ENCODE measurements at places on chromosomes 2 and 18. TPM values are rescaled to one million over a fixed set of nuclear protein-coding genes. Genes with fewer than 3 reads are reported as not detected.

DNA sequence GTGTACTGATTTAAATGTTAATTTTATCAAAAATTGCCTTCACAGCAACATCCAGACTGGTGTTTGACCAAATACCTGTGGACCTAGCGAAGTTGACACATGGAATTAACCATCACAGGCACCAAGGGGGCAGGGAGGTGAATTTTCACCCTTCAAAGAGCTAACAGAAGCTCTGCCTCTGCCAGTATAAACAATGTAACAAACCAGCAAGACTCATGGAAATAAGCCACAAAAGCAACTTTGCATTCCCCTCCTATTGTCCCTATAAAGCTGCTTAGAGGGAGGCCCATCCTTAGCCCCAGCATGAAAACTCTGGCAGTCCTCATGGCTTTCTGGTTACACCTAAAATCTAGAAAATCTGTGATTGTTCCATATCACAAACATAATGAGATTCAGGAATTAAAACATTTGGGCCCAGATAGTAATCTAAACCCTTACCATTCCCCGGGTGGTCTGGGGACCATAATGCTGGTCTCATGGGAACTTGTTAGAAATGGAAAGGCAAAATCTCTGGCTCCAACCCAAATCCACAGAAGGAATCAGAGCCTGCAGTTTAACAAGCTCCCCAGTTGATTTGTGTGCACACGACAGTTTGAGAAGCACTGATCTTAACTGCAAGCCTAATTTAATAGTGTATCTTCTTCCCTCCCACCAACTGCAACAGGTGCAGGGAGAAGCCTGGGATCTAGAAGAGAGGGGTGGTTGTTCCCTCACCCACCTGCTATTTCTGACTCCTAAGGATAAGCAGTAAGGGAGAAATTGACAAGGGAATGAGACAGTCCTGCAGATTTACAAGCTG lies 23.1 kb downstream of the SERPINB11 start:
- no peak overlapping the region for H3K4me3 ChIP-seq
- peaks cover 2% of the 10 kb centered on the region for H3K27me3 ChIP-seq
- H3K27ac ChIP-seq = no peak overlapping the region
- no peak for DNase-seq

GRCh38 chr2:65539633-65540032 lies 107.2 kb upstream of the SPRED2 start:
- no peak overlapping the region for H3K27ac ChIP-seq
- peaks cover 2% of the 10 kb centered on the region for H3K27me3 ChIP-seq
- H3K4me3 ChIP-seq = no peak overlapping the region
- no peaks in the 10 kb centered on the region for H3K4me1 ChIP-seq
- H3K36me3 ChIP-seq = no peaks in the 10 kb centered on the region

DNA sequence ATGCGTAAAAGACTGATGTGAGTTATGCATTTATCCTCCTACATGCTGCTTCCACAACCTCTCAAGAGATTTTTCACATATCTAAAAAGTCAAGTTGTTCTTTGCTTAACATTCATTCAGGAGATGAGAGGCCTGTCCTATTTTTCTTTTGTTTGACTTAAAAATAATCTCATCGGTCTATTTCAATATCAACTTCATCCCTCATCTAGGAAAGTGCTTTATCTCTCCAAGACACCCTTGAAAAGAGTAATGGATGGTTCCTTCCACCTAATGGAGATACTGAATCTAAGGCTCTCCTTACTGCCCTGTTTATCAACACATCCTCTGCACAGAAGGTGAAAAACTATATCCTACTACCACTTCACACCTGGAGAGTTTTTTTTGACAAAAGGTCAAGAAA lies 2.4 kb downstream of the NFE2L2 start:
- H3K27me3 ChIP-seq = no peaks in the 10 kb centered on the region
- no peak for DNase-seq
- peaks cover 45% of the 10 kb centered on the region for H3K4me1 ChIP-seq
- H3K27ac ChIP-seq = peak overlapping the region; percentile 99

- no peaks in the 10 kb centered on the region for H3K27me3 ChIP-seq
- H3K27ac ChIP-seq = no peak overlapping the region
- no peak for DNase-seq
- no peak overlapping the region for H3K4me3 ChIP-seq
These were observed 45.6 kb downstream of the TWIST2 start for GRCh38 chr2:238893349-238894000.

GRCh38 chr2:222671259-222672067 lies at the start of gene MOGAT1:
TSS of gene MOGAT1 (plus strand) at chr2:222671658. CDS start at chr2:222671786, 128 bp downstream.
- peak within 1 kb of the TSS; percentile 64 for H3K4me3 ChIP-seq
- H3K4me1 ChIP-seq = peaks cover 8% of the 10 kb centered on the region
- no peaks in the 10 kb centered on the region for H3K36me3 ChIP-seq
- DNase-seq = no peak
- H3K27ac ChIP-seq = no peak within 1 kb of the TSS
- peaks cover 59% of the 10 kb centered on the region for H3K27me3 ChIP-seq

MEIS1 gene
- 305 TPM for total RNA-seq

GRCh38 chr2:216485237-216485636 lies 13.4 kb upstream of the RPL37A start:
- H3K27ac ChIP-seq = no peak overlapping the region
- peaks cover 20% of the 10 kb centered on the region for H3K36me3 ChIP-seq
- H3K4me1 ChIP-seq = peaks cover 9% of the 10 kb centered on the region
- no peak overlapping the region for H3K4me3 ChIP-seq
- DNase-seq = no peak

DNA sequence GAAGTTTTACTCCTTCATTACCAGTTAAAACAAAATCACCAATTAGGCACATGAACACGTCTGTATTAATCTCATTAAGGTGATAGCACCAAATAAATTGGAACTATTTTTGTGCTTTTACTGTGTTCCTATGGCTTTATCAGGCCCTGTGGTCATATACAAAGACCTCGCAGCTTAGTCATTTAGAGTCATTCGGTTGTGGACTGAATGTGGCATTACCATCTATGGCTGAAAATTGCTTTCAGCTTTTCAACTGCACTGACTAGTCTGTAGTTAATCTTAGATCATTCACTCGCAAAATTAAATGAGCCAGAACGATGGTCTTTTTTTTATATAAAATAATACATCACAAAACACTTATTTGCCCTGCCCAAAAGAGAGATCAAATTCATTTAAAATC lies 601.7 kb downstream of the NR4A2 start:
- H3K4me3 ChIP-seq = no peak overlapping the region
- no peak for DNase-seq
- H3K27me3 ChIP-seq = peaks cover 9% of the 10 kb centered on the region
- H3K36me3 ChIP-seq = no peaks in the 10 kb centered on the region

- H3K27me3 ChIP-seq = peaks cover 23% of the 10 kb centered on the region
- no peak overlapping the region for H3K4me3 ChIP-seq
- no peaks in the 10 kb centered on the region for H3K4me1 ChIP-seq
- H3K27ac ChIP-seq = no peak overlapping the region
These were observed 112.4 kb downstream of the DNER start for GRCh38 chr2:229601936-229602335.

DNA sequence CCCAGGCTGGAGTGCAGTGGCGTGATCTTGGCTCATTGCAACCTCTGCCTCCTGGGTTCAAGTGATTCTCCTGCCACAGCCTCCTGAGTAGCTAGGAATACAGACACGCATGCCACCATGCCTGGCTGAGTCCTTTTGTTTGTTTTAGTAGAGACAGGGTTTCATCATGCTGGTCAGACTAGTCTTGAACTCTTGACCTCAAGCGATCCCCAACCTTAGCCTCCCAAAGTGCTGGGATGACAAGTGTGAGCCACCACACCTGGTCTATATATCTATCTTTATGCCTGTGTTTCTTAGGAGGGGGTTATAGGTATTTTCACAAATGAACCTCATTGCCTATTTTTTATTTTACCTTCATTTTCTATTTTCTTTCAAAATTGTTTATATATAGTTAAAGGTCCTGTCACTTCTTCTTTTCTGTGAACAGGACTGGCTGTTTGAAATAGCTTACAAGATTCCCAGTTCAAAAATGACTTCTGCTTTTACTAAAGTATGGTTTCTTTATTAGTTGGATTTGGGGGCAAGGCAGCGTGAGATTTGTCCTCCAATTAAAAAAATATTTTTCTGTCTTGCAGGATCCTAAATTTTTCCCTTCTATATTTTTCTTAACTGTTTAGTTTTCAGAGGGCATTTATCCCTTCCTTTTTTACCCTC lies 16.4 kb upstream of the MARCHF7 start:
- no peaks in the 10 kb centered on the region for H3K4me1 ChIP-seq
- H3K27me3 ChIP-seq = no peaks in the 10 kb centered on the region
- no peak overlapping the region for H3K27ac ChIP-seq
- H3K36me3 ChIP-seq = peaks cover 15% of the 10 kb centered on the region

FBXO41 gene
- total RNA-seq = 8.1 TPM

NAB1 gene
- total RNA-seq = 66.8 TPM

DNA sequence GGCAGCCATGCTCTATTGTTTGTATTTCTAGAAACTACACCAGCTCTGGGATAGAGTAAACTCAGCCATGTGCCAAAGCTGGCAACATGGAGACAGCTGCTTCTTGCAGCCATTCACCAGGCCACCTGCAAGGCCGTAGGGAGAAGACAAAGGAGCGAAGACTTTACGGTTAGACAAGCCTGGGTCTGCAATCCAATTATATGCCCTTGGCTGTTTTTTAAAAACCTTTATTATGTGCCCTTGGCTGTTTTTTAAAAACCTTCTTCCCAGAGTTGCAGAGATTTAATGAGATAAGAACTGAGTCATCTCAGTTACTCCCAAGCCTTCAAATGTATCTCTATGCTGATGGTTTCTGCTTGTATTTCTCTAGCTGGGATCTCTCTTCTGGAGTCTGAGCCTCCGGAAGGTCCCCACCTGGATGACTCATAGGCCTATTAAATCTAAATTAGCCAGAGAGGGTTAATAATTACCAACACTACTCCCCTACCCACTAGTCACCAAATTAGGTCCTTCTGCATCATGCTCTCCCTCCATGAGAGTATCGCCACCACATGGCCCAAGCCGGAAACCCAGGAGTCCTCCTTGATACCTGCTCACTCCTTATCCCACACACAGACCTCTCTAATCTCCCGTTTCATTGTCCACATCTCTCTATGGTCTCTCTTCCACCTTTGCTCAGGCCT lies 17.5 kb upstream of the DPP4 start:
- no peak for DNase-seq
- no peaks in the 10 kb centered on the region for H3K36me3 ChIP-seq
- H3K4me1 ChIP-seq = no peaks in the 10 kb centered on the region

GRCh38 chr2:69054431-69054830 lies 41.5 kb downstream of the ANTXR1 start:
- DNase-seq = no peak
- H3K4me1 ChIP-seq = no peaks in the 10 kb centered on the region
- H3K4me3 ChIP-seq = no peak overlapping the region
- no peaks in the 10 kb centered on the region for H3K27me3 ChIP-seq

Data from mesothelial cell of epicardium (in vitro differentiated cells).